ENCODE measurements at places on chromosomes 11 and 22.

DNA sequence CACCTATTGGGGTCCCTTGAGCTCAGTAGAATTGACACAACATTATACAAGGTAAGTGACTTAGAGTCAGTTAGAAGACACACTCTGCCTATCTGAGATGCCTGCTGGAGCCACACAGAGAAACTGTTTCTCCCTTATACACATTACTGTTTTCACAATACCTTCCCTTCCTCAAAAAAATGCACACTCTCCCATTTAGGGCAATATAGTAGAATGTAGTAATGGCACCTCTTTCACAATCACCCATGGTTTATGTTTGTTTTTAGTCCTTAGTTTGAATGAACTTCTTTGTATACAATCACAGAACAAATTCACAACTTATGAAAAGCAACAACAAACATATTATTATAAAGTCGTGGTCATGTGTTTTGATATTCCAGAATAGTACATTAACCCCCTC is 14.3 kb downstream of the OR52H1 start:
- no peak for DNase-seq

DNA sequence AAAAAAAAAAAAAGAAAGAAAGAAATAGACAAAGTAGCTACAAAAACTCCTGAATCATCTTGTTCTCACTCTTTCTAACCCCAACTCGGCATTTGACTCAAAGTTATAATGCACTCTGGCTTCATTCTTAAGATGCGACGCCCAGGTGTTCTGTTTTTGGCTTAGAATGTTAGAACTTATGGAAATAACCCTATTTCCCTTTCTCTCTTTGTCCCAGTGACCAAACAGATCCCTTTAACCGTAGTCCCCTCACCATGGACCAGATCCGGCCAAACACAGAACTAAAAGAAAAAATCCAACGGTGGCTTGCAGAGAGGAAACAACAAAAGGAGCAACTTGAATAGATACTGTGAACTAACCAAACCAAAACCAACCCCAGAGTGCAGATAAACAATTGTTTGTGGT is 5.3 kb upstream of the ATP5MG start:
- no peak for DNase-seq

- DNase-seq = no peak
Measured at GRCh38 chr11:79661373-79661772, 220.5 kb upstream of the TENM4 start.

DNA sequence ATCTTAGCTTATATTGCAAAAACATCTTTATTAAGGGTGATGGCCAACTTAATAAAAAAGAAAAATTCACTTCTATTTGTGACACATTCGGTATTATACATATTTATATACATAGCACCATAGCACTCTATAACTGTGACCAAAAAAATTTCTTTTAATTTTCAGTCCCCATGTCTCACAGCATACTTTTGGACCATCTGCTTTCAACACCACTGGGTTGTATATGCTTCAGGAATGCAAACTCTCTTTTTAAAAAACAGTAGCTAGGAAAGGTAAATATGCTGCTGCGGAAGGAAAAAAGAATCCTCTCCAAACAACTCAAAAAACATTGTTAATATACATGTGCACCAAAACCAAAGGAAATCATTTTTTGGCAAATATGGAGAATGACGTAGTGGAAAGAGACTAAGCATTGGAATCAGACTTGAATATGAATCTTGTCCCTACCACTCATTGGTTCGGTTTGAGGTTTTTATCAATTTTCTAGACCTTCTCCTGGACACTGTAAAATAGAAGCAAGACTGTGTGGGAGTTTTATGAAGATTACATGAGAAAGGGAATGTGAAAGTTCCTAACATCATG is 227.9 kb downstream of the BLID start:
- no peak for DNase-seq

- DNase-seq = no peak
Measured at GRCh38 chr11:20126724-20127123, 33.6 kb downstream of the DBX1 start.

GRCh38 chr22:50713008-50713385 is 25.0 kb upstream of the ACR start:
- no peak for DNase-seq

DNA sequence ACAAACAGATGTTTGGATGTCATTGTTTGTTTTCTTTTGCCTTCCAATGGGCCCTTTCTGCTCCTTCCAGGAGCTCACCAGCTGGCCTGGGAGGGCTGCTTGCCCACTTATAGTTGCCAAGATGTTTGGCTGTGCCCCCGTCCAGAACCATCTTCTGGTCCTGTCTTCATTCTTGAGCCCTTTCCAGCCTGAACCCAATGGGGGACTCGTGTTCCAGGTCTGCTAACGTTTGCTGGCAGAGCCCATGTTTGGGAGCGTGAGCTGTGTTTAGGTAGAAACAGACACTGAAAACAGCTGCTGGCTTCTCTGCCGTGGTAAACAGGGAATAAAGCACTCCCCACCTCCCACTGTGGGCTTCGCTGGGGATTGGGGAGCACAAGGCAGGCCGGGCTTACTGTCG is 83.2 kb upstream of the SYT13 start:
- DNase-seq = no peak

GRCh38 chr22:24473284-24473683 is 21.8 kb upstream of the UPB1 start:
- DNase-seq = no peak

DNA sequence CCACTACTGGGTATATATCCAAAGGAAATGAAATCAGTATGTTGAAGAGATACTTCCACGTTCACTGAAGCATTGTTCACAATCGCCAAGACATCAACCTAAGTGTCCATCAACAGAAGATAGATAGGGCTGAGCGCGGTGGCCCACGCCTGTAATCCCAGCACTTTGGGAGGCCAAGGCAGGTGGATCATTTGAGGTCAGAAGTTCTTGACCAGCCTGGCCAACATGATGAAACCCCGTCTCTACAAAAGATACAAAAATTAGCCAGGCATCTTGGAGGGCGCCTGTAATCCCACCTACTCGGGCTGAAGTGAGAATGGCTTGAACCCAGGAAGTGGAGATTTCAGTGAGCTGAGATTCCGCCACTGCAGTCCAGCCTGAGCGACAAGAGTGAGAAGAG is 12.7 kb downstream of the EIF3F start:
- no peak for DNase-seq

DNA sequence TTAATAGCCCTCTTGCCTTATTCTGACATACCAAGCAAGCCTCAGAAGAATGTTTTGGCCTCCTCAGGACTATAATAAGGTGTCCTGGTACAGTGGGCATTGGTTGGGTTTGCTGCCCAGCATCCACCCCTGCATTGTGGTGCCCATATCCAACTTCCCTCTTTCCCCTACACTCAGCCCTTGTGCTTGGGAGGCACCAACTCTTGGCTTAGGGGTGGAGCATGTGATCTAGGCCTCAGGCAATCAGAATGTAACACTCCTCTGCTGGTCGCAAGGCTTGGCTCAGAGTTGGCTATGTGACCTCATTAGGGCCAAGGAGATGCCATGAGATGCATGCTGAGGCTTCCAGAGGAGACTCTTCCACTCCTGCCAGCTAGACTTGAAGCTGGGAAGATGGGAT is 123.0 kb downstream of the CSNK2A3 start:
- no peak for DNase-seq

DNA sequence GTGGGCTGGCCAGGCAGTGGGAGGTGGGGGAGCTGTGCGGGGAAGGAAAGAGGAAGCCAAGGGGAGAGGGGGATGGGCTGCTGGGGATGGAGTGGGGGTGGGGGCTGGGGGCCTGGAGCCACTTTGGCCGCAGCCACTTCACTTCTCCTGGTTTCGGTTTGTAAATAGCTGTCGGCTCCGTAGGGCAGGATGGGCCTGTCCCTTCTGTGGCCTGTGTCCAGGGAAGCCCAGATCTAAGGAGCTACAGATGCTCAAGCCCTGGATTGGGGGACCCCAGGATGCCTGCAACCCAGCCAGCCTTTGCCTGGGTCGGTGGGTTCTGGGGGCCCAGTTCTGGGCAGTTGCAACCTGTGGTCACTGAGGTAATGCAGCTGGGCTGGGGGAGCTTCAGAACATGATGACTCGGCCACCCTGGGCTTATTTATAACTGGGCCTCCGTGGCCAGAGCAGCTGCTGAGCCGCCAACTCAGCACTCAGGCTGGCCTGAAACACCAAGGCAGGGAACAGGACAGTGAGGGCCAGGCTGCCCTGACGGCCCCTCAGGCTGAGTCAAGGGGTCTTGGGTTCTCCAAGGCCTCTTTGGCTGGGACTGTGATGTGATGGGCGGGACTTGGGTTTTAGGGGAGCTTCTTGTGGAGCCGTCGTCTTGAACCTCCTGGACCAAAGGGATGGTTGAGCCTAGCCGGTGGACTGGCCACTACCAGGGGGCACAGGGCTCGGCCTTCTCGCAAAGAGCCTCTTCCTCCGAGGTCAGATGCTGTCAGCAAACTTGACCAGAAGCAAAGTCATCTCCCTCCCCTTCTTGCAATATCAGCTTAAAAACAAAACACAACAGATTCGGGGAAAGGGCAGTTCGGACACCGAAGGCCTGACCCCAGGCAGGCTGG is 15.0 kb upstream of the SLC39A13 start:
- no peak for DNase-seq

GRCh38 chr11:66834539-66834845 is 8.7 kb upstream of the RCE1 start:
- no peak for DNase-seq

DNA sequence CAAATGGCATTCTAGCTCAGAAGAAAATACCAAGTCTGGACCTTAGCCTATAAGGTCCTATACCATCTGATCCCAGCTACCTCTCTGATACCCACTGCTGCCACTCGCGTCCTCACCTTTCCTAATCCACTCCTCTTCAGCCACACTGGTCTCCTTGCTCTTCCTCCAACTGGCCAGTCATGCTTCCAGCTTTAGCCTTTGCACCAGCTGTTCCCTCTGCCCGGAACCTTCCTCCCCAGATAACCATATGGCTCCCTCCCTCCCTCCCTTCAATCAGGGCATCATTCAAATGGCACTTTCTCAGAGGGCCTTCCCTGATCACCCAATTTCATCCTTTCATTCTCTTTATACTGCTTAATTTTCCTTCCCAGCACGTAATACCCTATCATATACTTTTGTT is 67.9 kb downstream of the KCNC1 start:
- no peak for DNase-seq

GRCh38 chr11:117605331-117605730 is 191.7 kb downstream of the DSCAML1 start:
- no peak for DNase-seq

DNA sequence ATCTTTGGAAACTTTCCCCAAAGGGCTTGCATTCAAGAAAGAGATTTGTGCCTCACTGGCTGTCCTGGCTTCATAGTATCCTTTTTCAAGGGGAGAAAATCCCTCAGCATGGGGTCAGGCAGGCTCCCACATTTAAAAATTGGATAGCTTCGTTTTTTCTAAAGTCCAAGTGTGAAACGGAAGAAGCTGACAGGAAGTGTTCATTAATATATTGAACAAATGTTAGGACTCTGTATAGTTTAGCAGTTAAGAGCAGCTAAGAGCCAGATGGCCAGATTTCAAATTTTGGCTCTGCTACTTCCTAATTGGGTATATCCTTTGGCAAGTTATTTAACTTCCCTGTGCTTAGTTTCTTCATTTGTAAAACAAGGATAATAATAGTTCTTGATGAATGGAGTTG is 354.9 kb upstream of the FAT3 start:
- DNase-seq = no peak

DNA sequence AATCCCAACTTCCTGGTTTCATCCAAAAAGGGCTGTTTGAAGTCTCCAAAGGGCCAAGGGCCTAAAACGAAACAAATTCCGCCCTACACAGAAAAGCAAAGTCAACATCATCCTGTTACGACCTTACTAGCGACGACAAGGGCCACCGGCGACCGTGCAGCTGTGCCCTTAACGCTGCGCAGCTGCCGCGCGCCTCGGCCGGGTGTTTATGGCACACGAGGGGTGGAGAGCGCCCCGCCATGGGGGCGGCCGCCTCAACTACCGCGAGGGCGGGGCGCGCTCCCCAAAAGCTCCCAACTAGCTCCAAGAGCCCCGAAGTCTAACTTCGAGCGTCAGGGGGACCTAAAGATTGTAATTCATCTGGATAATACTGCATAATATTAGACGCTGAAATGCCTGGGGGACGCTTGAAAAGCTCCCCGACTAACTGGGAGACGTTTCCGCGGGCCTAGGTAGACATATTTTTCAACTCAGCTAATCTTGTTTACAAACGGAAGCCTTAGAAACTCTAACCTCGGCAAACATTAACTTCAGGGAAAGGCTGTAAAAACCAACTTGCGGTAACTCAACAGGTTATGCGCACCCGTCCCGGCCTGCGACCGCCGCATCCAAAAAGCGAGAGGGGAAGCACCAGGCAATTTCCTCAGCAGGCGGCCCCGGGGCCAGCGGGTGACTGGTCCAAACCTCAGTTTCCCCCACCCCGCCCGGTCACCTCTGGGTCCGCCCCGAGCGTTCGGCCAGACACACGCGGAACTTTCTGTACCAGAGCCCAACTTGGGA is 694 bp downstream of the TMEM123 start:
- DNase-seq = peak; percentile 76

DNA sequence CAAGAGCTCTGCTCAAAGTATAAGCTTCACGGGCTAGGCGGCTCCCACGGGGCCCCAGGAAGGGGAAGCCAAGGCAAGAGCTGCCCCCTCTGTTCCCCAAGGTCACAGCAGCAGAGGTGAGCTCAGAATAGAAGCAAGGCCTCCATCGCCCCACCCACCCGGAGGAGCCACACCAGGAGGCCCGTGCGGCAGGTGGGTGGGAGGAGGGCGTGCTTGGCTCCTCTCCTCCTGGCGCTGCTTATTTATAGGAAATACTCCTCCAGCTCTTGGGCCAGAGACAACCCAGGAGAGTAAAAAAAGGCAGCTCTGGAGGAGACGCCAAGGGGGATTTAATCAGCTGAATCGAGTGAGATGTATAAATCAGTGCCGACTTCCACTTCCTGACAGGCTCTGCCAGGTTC is 87.8 kb downstream of the FEZ1 start:
- no peak for DNase-seq

DNA sequence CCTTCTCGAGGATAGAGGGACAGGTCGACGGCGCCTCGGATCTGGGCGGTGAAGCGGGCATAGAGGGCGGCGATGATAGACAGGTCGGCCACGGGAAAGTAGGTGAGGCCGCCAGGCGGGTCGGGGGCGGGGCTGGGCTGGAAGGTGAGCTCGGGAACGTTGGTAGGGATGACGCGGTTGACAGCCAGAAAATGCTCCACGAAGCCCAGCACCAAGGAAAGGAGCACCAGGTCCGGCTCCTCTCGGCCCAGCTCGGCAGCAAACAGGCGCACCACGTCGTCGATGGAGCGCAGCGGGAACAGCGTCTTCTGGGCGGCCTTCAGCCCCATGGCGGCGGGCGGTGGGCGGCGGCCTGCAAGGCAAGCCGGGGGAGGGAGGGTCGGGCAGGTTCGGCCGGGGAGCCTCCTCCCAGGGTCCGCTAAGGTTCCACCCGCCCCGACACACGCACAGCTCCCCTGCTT is 540 bp downstream of the MEN1 start:
- no peak for DNase-seq
